ENCODE measurements at places on chromosomes 2 and 18. TPM values are rescaled to one million over a fixed set of nuclear protein-coding genes. Genes with fewer than 3 reads are reported as not detected.

The UGT1A3 gene
- not detected for total RNA-seq

The LMAN2L gene
- 25.2 TPM for total RNA-seq

DNA sequence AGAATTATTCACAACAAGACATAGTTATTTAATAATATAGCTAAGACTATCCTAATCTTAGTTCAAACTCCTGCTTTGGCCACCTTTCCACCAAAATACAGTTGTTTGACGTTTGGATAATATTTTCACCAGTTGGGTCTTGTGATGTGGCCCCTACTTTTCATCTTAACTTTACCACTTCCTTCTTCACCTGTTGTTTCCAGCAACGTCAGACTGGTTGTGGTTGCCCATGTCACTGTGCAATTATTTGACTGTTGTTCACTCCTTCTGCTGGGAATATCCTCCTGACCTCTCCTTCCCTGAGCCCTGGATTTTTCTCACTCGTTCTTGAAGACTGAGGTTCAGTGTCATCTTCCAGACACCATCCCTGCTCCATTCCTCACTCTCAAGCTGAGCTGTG, 132.2 kb upstream of the RASGRP3 start:
- DNase-seq = no peak

DNA sequence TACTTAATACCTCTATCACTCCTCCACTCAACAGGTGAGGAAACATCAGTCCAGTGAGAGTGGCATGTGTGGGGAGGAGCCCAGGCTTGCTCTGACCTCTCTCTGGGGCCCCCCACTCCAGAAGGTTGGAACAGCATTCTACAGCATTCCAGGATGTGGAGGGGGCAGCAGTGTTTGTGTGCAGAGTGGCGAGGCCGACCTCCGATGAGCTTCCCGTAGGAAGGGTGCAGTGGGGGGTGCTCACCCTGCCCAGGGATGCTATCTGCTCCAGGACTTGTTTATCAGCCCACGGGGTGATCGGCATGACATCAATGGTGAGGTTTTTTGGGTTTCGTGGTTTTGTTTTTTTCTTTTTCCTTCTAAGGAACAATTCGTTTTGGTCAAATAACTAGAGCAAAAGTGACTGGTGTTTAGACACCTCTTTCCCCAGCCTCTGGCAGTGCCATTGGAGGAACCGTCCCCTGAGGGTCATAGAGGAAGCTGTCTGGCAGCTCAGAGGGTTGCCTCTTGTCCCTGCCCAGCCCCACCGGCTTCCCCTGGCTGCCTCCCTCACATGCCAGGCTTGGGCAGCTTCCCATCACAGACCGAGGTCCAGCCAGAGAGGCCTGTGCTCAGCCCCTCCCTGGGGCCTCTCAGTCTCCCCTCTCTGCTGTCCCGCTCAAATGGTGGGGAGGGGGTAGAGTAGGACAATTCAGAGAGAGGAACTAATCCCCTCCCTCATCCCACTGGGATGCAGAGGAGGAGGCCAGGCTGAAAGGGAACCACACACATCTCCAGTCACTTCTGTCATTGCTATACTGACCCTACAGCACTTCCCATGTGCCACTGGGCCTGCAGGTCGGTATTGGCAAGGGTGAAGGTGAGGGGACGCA, 96.5 kb downstream of the ZFP36L2 start:
- DNase-seq = no peak

GRCh38 chr2:174341995-174342685, 7.4 kb downstream of the SP9 start:
- no peak for DNase-seq

DNA sequence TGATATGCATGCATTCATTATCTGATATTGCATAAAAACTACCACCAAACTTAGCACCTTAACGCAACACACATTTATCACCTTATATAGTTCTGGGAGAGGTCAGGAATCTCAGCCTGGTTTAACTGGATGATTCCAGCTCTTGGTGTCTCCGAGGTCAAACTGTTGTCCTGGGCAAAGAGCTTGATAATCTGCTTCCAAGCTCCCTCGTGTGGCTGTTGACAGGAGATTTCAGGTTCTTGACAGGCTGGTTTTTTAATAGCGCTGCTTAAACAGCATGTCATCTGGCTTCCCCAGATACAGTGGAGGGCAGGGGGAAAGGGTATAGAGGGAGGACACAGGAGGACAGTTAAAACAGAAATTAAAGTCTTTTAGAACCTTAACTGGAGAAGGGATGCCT, 785.0 kb downstream of the CNTNAP5 start:
- DNase-seq = no peak

DNA sequence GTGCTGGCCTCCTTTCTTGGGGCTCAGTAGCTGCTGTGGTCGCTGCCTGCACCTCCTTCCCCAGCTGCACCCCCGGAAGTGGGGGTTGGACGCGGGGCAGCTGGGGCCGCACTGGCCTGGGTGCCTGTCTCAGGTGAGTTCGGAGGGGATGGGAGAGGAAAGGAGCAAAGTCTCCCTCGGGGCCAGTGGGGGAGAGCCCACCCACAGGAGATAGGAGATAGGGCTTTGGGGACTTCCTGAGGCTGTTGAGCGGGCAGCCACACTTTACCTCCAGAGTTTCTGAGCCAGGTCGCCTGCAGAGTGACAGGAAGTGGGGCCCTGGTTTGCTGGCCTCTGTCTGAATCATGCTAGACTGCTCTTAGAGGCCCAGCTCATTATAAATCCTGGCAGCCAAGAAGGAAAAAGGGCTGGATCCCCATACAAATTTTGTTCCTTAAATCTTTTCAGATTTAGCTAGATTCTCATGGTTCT, 8.1 kb downstream of the MBP start:
- no peak for DNase-seq

DNA sequence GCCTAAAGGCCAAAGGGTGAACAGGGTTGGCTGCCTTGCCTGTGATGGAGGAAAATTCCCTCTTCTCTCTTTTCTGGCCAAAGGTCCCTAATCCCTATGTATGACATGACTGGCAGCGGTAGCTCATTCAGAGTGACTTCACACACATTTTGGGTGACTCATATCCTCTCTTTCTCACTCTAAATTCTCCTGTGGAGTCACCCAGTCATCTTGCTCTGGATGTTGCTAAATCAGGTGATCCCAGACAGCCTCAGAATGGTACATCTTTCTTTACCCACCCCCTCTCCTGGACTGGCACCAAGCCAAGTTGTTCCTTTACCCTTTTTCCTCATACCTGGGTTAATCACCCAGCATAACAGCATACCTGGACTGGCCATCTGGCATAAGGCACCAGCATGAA, 77.2 kb downstream of the NEURL3 start:
- DNase-seq = no peak

DNA sequence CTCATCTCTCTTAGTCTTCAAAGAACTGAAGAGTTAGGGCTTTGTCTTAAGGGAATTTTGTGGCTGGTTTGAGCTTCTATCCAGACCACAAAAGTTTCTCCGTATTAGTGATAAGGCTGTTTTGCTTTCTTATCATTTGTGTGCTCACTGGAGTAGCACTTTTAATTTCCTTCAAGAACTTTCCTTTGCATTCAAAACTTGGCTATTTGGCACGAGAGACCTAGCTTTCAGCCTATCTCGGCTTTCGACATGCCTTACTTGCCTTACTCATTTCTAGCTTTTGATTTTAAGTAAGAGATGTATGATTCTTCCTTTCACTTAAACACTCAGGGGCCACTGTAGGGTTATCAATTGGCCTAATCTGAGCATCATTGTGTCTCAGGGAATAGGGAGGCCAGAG, 29.9 kb downstream of the HDHD2 start:
- no peak for DNase-seq

Measured in ovary (tissue), 10 donors.